ENCODE measurements at places on chromosomes 5 and 9. TPM values are rescaled to one million over a fixed set of nuclear protein-coding genes. Genes with fewer than 3 reads are reported as not detected.

Gene CDHR2
- total RNA-seq: not detected

DNA sequence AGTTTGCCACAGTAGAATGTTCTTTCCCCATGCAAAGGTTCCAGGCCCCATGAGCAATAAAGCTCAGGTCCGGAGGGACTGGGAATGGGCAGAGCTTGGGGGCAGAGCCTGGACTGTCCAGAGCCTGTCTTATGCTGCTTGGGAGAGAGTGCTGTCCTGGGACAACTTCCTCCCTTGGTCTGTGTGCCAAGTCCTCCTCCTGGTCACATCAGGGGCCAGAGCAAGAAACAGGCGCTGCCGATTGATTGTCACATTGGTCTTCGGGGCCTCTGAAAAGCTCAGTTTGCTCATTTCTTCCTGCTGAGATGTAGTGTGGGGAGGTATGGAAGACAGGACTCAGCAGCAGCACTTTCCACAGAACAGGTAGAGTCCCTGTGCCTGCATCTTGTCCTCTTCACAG lies 54.0 kb upstream of the FCN1 start:
- no peak for DNase-seq

GRCh38 chr5:138280915-138281314 lies 6.5 kb upstream of the GFRA3 start:
- no peak for DNase-seq

DNA sequence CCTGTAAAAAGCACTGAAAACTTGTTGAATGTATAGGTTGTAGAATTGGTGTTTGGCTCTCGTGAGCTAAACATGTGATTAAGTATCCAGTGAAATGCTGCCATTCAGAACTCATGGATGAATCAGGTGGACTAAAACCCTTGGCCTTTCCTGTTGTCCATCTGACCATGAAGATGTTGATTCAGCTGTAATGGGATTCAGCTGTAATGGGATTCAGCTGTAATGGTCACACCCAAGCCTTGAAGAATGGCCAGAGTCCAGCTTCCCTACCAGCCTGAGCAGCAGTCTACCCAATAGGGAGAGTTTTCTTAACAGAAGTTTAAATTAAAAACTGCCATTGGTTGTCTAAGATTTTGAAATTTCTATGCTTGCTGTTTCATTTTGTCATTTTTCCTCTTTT lies 18.1 kb downstream of the MAMDC2 start:
- no peak for DNase-seq

- DNase-seq: no peak
Observed at GRCh38 chr5:84430863-84431663, 46.4 kb upstream of the EDIL3 start.

DNA sequence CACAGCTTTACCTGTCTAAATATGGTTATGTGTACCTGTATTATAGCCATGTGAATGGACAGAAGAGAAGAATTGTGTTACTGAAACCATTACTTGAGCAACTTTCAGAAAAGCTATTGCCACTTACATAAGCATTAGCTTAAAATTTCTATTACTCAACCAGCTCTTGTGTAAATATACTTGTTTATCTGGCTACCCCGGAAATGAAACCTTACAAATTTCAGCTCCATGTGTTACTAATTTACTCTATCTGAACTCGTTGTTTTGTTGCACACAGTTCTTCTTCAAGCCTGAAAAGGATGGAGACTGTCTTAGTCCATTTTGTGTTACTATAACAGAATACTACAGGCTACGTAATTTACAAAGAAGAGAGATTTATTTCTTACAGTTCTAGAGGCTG lies 22.5 kb upstream of the ADAMTSL1 start:
- no peak for DNase-seq

Data from ureter (tissue), 1 donor.